ENCODE measurements at places on chromosomes 1 and 21. TPM values are rescaled to one million over a fixed set of nuclear protein-coding genes. Genes with fewer than 3 reads are reported as not detected.
A peak's percentile ranks its signal among the peaks of the same experiment; 100 is the strongest.

C1orf21 gene
- total RNA-seq = 34.2 TPM

UTP11 gene
- 61.3 TPM for total RNA-seq

CHI3L1 gene
- 0.76 TPM for total RNA-seq

CCDC185 gene
- total RNA-seq = 0.56 TPM

LINGO4 gene
- not detected for total RNA-seq

GRCh38 chr1:175744833-175745232 is 1.4 kb upstream of the TNR start:
- DNase-seq = no peak

- DNase-seq = no peak
Measured at GRCh38 chr1:208709981-208710380, 465.8 kb upstream of the PLXNA2 start.

DNA sequence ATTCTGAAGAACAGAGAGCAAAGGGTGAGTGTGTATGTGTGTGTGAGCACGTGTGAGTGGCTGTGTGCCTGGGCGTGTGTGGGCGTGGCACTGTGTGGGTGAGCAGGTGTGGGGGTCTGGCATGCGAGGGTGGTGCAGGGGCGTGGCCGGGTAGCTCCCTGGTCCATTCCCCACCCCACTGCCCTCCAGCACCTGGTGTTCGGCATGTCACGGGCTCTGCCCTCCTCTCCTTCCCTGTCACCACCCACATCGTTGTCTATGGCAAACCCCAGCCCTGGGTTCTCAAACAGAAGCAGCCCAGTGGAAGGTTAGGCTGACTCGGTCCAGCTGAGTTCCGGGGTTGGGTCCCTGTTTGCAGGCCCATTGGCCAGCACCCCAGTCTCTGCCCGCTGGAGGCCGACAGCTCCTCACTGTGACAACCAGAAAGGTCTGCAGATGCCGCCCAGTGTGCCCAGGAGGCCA is 39.8 kb downstream of the UBE2G2 start:
- no peak for DNase-seq

DNA sequence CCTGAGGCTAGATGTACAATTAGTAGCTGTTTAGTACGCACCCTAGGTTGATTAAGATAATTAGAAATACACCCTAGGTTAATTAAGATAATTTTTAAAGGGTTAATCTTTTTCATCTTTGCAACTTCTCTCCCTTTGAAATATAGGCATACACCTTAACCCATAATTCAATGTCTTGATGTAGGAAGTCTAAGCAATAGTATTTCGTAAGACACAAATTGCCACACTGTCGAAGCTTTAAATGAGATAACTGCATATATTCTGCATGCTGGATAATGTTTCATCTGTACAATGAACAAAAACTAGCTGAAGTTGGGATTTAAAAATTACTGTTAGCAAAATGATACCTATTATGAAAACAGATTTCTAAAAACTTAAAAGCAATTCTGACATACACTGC is 122.9 kb downstream of the EVI5 start:
- no peak for DNase-seq

DNA sequence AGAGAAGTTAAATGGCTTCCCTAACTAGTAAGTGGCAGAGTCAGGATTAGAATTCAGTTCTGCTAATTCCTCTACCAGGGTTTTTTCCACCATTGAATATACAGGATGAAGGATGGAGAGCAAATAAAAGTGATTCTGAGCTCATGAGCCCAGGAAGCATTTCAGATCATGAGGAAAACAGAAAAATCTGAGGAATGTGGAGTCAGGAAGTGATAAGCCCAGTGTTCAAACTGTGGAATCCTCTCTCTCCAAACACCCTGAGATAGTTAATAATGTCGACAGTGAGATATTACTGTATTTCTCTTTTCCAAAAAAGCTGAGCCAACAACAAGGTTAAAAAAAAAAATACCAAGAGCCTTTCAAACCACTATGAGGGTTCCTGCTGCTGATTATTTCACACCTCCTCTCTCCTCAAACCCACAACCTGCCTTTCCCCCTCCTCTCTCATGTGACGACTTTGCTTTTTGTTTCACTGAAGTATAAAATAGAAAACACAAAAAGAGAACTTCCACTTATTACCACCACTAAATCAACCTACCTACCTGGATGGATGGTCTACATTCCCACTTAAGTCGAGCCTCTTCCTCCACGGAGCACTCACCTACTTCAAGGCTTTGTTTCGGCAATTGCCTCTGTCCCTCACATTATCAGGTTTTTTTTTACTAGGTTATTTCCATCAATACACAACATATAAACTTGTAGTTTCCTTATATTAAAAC is 8.9 kb downstream of the SLAMF1 start:
- peak; percentile 25 for DNase-seq

DNA sequence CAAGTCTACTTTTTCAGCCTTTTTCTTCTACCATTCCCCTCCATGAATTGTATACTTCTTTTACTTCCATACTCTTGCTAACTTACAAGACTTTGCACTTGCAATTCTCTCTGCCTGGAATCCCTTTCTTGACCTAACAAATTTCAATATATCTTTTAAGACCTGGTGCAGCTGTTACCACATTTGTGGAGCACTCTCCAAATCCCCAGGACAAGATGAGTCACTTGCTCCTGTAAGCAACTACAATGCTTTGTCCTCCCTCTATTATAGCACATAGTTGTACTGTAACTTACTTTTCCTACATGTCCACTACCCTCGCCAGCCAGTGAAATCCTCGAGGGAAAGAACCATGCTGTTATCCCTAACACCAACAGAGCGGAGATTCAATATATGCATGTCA is 43.1 kb downstream of the WARS2 start:
- DNase-seq = no peak

DNA sequence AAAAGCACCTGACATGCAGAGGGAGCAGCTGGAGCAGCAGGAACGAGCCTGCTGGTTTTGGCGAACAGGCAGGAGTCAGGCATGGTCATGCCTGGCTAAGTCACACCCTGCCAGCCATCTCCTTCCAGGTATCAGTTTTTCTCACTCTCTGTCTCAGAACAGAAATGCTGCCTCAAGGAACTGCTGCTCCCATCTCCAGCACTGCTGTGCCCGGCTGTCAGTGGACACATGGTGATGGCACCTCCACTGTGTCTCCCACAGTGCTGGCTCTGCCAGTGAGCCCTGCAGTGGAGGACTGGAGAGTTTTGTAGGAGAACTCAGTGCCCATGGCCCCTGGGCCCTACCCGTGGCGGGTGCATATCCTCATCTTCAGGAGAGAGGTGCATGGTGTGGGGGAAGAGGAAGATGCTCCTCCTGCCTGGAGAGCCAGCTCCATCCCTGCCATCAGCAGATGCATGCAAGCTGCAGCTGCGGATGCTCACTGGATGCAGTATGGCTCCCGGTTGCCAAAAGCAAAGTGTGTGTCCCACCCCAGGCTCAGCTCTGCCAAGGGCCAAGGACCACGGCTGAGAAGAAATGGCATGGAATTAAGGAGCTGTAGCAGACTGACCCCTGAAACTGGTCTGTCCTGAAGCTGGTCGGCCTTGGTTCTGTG is 114.7 kb downstream of the GRIK3 start:
- no peak for DNase-seq

- no peak for DNase-seq
Measured at GRCh38 chr1:195714248-195714647, 894.0 kb downstream of the KCNT2 start.

- no peak for DNase-seq
Measured at GRCh38 chr21:44532712-44533111, 7.3 kb downstream of the KRTAP10-1 start.

GRCh38 chr21:36532769-36533467 is 53.0 kb upstream of the CLDN14 start:
- no peak for DNase-seq

DNA sequence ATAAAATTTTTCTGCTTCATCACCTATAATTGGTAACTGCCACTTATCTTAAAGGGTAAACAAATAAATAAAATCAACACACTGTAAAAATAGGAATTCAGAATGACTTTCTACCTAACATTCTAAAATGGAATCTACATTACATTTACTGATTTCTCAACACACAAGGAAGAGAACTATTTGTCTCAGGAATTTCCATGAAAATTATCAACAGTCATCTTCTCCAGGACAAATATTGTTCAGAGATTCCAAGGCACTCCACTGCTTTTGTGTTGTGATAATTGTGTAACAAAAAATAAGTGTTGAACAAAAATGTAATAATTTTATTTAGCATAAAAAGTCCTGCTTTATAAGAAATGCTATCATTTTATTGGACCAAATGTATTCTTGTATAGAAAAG is 7.3 kb downstream of the ODF2L start:
- DNase-seq = no peak

- no peak for DNase-seq
Measured at GRCh38 chr1:100279358-100279923, 13.4 kb downstream of the RTCA start.

GRCh38 chr1:61322008-61322744 is 239.8 kb downstream of the NFIA start:
- DNase-seq = no peak

DNA sequence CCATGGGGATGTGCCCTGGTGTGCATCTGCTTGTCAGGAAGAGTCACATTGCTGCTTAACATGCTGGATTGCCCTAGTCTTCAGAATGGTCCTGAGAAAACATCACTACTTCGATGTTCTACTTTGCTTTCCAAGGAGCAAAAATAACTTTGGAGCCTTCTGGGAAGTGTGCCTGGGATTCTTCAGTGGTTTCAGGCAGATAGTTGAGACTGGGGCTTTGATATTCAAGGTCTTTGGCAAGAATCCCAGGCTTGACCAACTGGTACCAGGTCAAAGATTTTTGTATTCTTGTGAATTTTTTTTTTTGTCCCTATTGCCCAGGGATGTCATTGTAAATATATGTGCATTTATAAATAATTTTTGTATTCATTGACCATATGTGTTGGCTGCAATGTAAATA is 51.4 kb downstream of the LRIG2 start:
- no peak for DNase-seq

- no peak for DNase-seq
Measured at GRCh38 chr1:71687376-71687775, 595.0 kb downstream of the NEGR1 start.
